ENCODE measurements at places on chromosomes 7 and 10.

DNA sequence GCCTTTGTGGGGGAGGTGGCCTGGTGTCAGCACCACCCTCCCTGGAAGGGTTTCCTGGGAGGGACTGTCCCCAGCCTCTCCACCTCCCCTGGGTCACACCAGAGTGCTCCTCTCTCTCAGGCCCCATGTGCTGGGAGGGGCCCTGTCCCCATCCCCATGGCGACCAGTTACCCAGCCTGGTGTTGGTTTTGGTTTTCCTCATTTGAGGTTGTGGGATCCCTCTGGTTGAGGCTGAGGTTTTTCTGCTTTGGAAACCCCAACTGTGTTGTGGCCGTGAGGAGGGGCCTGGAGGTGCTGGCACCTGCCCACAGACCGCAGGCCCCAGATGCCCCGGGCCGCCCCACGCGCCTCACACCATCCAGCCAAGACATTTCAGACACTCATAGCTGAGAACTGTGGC is 106.3 kb downstream of the GRK5 start:
- no peak for DNase-seq

DNA sequence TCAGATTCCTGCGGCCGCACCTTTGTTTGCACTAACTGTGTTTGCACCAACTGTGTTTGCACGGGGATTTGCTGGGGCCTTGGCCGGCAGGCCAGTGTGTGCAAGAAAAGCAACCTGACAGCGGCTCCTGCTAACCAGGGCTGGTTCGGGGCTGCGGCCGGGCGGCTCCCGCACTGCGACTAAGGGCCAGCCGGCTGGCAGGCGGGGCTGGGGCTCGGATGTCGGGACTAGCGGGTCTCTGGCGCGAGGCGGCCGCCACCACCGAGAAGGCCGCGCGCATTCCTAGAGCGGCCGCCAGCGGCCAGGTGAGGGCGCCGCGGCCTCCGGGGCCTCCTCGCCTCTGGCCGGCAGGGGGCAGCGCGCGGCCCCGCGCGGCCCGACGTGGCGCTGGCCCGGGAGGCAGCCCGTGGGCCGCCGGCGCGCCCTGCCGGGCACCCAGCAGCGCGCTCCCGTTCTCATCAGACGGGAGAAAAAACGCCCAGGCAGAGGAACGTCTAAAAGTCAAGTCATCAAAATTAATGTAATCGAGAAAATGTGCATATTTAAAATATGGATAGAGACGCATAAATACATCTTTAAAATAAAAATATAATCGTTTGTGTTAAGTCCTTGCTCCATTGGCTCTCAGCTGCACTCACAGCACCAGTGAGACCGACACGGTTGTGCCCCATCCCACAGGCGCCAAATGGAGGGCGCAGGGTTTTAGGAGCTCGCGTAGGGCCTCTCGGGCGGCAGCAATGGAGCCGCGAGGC is 38.5 kb downstream of the ZNF777 start:
- DNase-seq, result peak; percentile 55

DNA sequence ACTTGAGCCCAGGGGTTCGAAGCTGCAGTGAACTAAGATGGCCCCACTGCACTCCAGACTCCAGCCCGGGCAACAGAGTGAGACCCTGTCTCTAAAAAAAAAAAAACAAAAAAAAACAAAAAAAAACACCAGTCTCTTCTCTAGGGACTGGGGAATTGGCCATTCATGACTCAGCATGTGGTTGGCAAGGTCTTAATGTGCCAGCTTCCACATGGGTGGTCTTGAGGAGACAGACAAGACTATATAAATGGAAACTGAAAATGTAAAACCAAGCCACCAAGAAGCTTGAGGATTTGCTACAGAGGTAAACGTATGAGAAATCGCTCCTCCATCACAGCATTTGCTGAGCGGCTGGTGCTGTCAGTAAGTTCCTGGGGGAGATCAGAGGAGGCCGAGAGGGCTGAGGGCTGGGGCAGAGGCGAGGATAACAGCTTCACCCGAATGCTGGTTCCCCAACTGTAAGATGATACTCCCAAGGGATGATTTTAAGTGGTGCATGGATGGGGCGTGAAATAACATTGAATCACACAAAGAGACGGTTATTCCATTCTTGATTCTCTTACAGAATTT is 128.7 kb downstream of the C10orf105 start:
- DNase-seq, result no peak

GRCh38 chr7:99393355-99394187 is 14.8 kb downstream of the PDAP1 start:
- DNase-seq, result no peak

DNA sequence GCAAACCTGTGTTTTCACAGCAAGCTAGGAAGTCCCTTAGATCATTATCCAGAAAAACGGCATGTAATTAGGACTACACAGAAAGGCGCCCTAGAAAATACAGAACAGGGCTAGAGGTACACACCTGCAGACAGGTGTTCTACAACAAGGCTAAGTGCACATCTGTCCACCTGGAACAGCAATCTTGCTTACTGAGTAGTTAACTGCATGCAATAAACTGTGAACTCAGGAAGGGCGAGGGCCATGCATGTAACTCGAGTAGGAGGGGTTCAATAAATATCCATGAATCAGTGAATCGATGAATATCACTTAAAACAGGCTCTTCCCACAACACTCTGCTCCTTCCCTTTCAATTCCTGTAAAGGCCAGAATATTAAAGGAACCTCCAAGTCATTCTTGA is 22.0 kb downstream of the FAM171A1 start:
- no peak for DNase-seq

- no peak for DNase-seq
Observed at GRCh38 chr7:120337308-120337907, 64.4 kb downstream of the KCND2 start.

GRCh38 chr7:97639036-97639435 is 92.8 kb upstream of the TAC1 start:
- DNase-seq, result no peak

GRCh38 chr7:17521437-17521836 is 223.0 kb downstream of the AHR start:
- DNase-seq, result peak; percentile 75

GRCh38 chr10:3719024-3719843 is 65.8 kb downstream of the KLF6 start:
- DNase-seq, result no peak

- DNase-seq, result no peak
Observed at GRCh38 chr7:44324481-44325200, 753 bp downstream of the CAMK2B start.

- DNase-seq, result no peak
Observed at GRCh38 chr10:121420006-121420405, 178.2 kb downstream of the FGFR2 start.

DNA sequence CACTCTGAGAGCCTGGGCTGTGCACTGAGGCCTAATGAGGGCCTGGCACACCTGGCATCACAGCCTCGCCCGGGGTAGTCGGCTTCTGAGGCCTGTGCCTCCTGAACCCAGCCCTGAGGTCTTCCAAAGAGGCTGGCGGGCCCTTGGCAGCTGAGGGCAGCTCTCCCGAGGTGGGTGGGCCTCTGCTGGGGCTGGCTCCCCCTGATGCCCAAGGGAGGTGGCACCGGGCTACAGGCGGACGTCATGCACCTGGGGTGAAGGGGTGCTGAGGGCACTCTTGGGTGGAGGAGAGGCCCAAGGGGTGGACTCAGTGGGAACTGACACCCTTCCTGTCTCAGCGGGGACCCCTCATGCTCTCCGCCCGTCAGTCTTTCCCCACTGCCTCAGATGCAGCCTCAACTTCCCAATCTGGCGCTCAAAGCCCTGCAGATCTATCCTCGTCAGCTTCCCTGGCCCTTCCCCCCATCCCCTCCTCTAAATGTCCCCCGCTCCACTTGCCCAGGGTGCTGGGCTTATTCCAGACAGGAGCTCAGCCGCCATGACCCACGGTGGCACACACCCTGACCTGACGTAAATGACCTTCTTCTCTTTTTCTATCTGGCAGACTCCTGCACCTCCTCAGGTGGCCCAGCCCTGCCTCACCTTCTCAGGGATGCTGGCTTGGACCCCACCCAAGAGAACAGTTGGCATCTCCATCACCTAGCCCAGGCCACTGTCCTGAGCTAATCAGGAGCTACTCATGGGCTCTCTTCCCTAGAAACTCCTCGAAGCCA is 38.2 kb downstream of the MYL10 start:
- no peak for DNase-seq

DNA sequence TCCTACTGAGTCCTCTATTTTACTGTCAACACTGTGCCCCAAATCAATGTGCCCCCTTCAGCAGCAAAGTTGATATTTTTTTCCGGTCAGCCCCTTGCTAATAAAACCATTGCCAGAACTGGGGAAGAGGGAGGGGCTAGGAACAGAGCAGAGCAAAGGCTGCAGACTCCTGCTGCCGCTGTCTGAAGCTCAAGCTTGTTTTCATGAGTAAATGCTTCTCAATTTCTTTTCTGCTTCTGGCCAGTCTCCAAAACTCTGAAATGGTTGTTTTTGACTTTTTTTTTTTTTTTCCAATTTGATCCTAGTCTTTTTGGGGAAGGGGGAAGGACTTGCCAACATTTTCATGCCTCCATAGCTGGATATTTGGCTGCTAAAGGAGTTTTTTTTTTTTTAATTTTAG is 26.7 kb upstream of the PROSER2 start:
- DNase-seq, result no peak

GRCh38 chr10:10774416-10774815 is 243.3 kb upstream of the CELF2 start:
- no peak for DNase-seq

- no peak for DNase-seq
Observed at GRCh38 chr7:2075811-2076210, 156.9 kb downstream of the MAD1L1 start.

DNA sequence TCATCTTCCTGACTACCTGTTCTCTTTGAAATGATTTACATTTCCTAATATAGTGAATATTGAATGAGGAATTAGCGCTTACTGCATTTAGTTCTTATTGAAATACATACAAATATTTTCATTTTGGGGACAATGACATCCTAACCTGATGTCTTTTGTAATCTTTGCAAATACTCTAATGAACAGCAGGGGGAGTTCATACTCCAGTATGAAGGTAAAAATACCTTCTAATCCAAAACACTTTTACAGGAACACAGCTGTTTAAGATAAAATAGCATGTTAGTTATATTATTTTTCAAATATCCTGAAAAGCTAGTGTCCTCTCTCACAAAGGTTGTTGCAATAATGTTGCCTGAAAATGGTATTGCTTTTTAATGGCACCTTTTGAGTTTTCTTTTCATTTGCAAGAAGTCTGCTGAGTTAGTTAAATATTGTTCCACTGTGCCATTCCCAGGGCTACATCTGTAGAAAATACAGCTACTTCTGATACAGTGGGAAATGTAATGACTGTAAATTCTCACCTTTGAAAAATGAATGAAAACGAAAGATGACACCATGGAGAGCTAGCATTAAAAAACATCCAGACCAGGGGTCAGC is 400.0 kb downstream of the PHF14 start:
- no peak for DNase-seq

- DNase-seq, result no peak
Observed at GRCh38 chr7:129257168-129257567, 32.3 kb downstream of the AHCYL2 start.

DNA sequence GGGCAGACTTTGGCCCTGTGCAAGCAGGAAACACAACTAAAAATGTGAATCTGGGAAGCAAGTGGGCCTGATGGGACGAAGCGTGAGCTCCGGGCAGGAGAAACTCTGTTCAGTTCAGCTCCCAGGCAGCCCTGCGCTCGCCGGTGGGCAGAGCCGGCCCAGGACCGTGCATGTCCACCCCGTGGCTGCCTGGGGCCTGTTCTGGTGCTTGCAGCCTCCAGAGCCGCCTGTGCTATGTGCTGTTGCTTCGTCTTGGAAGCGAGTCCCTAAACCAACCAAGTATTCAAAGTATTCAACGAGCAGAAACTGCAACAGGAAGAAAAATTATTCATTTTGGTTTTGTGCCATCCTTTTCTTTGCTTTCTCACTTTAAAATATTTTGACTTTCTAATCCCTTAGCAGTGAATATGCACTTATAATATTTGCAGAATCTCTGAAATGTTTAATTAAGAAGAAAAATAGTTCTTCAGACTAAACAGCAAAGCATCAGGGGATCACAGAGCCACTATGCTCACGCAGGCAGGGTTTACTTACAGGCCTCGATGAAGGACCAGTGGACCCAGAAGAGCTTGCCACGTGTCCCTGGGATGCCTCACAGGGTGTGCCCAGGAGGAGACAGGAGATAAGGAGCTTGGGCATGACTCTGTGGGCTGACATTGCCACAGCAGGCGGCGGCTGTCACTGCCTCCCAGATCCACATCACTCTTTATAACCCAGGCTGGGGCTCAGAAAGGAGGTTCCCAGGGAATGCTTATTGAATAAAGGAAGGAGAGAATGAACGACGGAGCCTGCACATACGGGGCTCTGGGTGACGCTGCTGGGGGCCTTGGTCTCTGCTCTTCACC is 45.6 kb downstream of the VIPR2 start:
- no peak for DNase-seq

DNA sequence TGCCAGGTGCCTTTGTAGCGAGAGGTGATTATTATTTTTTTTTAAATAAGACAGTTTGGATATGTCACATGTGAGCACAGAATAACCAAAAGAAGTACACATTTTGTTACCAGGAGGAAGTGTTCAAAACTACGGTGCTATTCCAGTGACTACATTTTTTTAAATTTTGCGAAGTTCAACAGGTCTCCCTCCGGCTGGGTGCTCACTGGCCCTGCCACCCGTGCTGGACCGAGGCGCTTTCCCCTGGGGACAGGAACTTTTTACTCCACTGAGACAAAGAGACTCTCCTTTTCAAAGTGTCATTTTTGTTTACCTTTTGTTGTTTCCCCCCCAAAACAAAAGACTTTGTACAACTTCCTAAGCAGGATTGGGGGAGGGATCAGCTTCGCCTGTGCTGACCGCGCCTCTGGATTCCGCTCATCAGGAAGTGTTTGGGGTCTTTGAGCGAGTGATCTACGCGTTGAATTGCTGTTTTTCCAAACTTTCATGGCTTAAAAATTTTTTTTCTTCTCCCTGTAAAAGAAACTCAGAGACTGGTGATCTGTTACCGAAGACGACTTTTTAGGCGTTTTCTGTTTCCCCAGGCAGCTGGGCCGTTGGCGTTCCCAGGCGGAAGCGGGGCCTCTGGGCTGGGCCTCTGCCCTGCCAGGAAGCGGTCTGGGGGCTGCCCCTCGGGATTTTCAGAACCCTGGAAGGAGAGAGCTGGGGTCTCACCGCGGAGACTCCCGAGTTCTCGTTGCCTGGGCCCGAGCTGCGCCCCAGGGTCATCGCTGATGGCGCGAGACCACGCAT is 7.2 kb downstream of the EN2 start:
- DNase-seq, result no peak

DNA sequence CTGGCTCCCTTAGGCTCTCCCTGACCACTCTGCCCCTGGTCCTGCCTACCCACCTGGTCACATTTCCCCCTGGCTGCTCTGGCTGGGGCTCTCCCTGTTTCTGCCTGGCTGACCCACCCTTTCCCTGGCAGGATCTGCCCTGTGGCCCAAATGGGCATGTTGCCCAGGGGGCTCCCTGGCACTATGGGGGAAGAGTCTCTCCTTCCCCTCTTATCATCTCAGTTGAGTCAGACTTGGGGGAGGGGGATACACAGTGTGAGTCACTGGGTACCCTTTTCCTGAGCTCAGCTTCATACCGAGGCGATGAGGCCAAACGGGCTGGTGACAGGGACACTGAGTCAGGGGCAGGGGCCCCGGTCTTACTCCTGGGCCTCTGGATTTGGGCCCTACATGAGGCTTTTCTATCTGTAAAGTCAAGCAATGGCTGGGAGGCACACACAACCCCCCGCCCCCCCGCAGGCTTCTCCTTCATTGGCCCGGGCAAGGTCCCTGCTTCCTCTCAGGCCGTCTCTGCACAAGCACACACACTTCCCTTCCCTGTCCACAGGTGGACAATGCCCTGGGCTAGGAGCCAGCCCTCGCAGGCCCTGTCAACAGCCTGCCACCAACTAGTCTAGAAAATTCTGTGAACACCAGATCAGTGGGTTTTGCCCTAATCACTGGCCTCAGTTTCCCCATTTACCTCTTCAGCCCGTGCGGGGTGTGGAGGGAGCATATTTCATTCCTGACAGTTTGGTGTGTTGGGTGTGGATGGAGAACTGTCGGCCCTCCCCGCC is 627 bp upstream of the FLNC start:
- DNase-seq, result peak; percentile 34
